ENCODE measurements at places on chromosomes 3 and 15.

- DNase-seq, result no peak
Observed at GRCh38 chr15:75235760-75236729, 22.1 kb upstream of the GOLGA6C start.

DNA sequence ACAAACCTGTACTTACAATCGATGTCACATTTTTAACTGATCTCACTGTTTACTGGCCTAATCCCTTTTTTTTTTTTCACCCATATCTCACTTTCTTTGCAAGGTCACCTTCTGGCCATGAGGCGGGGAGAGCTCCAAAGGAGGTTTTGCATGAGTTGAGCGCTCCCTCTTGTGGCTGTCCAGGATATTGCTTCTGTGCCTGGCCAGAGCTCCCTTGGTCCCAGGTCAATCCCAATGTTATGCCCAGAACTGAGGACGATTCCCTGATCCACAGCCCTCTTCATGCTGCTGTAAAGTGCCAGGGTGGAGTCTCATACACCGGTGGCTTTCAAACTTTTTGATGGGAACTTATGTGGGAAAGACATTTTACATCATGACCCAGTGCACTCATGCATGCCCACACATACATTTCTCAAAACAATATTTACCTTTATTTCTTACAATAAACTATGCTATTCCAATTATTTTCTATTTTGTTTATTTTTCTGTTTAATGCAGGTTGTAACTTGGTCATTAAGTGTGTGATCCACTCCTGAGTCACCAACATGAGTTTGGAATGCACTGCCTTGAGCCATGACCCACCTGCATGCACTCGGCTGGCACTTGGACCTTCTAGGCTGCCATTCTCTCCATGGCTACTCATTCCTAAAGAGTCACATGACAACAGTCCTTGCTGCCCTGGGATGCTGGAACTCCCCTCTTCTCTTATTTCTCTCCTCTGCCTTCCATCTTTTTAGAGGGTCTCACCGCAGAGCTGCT lies 9.6 kb upstream of the SST start:
- DNase-seq, result peak; percentile 67

- DNase-seq, result no peak
Observed at GRCh38 chr15:52236013-52236412, 44.8 kb upstream of the GNB5 start.

- no peak for DNase-seq
Observed at GRCh38 chr3:13086531-13086981, 13.3 kb upstream of the IQSEC1 start.

DNA sequence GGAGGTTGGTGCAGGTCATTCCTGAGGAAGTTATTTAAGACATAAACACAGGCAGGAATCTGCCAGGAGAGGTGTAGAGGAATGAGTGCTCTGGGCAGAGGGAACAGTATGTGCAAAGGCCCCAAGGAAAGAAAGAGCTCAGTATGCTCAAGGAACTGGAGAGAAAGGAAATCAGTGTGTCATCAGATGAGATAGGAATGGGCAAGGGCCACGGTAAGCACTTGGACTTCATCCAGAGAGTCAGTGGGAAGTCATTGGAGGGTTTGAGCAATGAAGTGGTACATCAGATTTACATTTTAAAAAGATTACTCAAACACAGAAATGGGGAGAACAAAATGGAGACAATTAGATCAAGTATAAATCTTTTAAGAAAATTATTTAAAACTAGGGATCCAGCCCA lies 272.2 kb downstream of the ADAMTSL3 start:
- no peak for DNase-seq

DNA sequence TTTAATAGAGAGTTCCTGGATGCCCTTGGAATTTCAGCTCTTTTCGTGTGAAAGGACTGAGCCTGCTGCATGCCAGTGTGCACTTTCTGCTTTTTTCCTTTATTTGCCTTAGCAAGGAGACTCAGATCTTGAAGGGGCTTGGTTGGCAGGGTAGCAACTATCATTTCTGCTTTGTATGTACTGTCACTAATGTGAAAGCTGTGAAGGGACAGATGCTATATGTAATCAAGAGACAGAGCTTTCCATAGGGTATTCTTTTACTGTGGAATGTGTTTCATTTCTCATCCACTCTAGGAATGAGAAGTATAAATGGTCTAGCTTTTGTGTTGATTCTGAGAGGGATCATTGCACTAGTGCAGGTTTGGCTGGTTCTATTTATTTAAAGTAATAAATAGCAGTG lies 332.5 kb upstream of the MANF start:
- no peak for DNase-seq

GRCh38 chr15:74836846-74837245 lies 6.1 kb downstream of the ULK3 start:
- no peak for DNase-seq

DNA sequence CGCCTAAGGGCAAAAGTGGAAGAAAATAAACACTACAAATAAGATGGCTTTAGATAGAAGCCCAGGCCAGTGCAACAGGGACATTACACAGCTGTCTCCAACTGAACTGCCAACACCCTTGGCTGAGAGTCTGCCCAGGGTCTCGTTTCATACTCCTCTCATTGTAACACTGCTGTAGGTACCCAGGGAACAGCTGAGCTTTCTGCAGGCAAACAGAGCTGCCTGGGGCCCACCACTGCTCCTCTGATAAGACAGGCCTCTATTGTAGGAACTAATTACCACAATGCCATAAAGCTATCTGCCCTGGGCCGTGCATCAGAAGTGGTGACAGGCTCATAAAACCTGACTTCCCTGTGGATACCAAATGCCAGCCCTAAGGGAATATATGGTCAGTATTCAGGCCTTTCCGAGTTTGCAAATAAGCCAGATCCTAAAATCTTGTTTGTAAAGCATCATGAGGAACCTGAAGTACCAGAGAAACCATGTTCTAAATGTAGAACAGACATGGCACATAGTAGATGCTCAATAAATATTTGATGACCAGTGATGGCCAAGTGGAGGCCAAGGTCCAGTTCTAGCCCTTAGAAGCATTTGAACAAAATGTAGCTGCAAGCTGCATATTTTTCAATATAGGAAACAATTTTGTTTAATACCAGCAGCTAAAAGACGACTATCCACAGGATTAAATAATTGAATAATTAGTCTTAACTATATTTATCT lies 84.3 kb upstream of the NEO1 start:
- no peak for DNase-seq

- DNase-seq, result no peak
Observed at GRCh38 chr15:100944244-100944895, 25.2 kb downstream of the LRRK1 start.

- DNase-seq, result no peak
Observed at GRCh38 chr3:72153477-72154314, 368.7 kb upstream of the PROK2 start.

- no peak for DNase-seq
Observed at GRCh38 chr3:89876116-89876515, 768.7 kb downstream of the EPHA3 start.

- no peak for DNase-seq
Observed at GRCh38 chr15:56667517-56667916, 65.8 kb downstream of the ZNF280D start.

GRCh38 chr3:171809611-171809860 lies 747 bp downstream of the PLD1 start:
- DNase-seq, result no peak
